HepG2 (cell line): ENCODE measurements at places on chromosomes 5 and 9. TPM values are rescaled to one million over a fixed set of nuclear protein-coding genes. Genes with fewer than 3 reads are reported as not detected.

DNA sequence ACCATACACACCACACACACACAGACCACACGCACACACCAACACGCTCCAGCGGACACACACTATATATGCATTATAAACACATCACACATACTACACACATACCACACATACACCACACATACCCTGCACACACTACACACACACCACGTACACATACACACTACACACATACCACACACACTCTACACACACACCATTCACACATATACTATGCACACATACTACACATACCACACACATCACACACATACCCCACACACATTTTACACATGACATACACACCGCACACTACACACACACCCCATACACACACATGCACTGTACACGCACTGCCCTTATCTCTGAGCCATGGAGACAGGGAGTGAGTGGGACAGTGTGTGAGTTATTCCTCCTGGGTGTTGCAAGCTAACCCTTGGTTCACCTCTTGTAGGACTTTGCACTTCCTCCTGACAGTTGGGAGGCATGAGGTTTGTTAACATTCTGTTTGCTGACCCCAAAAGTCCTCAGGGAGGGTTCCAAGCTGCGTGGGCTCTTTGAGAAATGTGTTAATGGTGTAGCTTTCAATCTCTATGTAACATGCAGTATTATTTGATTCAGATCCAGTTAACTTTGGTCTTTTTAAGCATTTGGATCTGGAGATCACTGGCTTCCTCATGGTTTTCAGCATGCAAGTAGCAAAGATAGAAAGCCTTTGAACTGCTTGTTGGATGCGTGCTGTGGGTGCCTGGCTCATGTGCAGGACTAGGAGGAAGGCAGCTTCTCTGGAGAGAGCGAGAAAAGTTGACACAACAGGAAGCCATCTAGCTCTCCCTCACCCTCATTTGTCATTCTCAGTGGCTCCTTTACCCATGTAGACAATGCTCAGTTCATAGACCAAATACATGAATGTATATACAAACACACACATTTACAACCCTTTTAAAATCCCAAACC lies 13.7 kb downstream of the IL31RA start:
- peaks cover 51% of the 10 kb centered on the region for H3K4me1 ChIP-seq
- peak; percentile 63 for DNase-seq
- no peak overlapping the region for H3K4me3 ChIP-seq
- no peaks in the 10 kb centered on the region for H3K27me3 ChIP-seq

DNA sequence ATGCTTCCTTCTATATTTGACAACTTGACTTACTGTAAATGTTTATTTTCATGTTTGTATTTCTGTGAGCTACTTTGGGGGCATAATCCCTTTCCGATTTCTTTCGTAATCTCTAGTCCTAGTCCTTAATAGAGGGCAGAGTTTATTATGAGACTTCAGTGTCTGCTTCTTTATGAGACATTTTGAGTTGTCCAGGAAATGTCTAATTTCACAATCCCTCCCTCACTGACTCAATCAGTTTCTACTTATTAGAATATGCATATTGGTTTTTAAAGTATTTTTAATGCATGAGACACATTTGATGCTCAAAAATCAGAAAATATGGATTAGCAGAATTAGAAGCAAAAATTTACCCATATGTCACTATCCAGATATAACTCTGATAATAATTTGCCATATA lies 160.9 kb downstream of the FOCAD start:
- no peak for DNase-seq
- no peaks in the 10 kb centered on the region for H3K27me3 ChIP-seq
- H3K36me3 ChIP-seq: no peaks in the 10 kb centered on the region
- no peaks in the 10 kb centered on the region for H3K4me1 ChIP-seq

GRCh38 chr5:134878403-134878802 lies 4.2 kb downstream of the TXNDC15 start:
- H3K4me1 ChIP-seq: peaks cover 36% of the 10 kb centered on the region
- H3K36me3 ChIP-seq: peaks cover 1% of the 10 kb centered on the region; the same call in 1 of the 2 replicates
- H3K27me3 ChIP-seq: no peaks in the 10 kb centered on the region
- no peak overlapping the region for H3K27ac ChIP-seq
- H3K4me3 ChIP-seq: no peak overlapping the region

DNA sequence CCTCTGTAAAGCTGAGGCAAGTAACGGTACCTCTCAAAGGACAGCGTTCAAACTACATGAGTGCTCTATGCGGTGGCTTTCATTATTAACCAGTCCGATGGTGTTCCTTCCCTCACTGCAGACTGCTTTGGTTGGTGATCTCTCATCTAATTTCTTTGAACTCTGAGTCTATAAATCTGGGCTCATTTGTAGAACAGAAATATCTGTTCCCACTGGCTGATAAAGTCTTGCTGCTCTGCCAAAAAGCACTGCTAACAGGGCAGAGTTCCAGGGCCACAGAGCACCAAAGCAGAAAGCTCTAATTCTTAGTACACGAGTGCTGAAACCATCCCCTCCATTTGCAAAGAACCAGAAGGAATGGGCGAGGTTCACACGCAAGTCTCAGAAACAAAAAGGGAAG lies 81.9 kb downstream of the MED27 start:
- no peak overlapping the region for H3K4me3 ChIP-seq
- H3K27ac ChIP-seq: no peak overlapping the region
- no peaks in the 10 kb centered on the region for H3K36me3 ChIP-seq

GRCh38 chr9:114072184-114073140 lies 5.6 kb downstream of the AMBP start:
- no peak overlapping the region for H3K27ac ChIP-seq
- H3K27me3 ChIP-seq: no peaks in the 10 kb centered on the region; the same call in 2 of the 3 replicates
- DNase-seq: no peak
- H3K4me3 ChIP-seq: no peak overlapping the region

GRCh38 chr5:88734983-88735382 lies 148.0 kb downstream of the MEF2C start:
- H3K4me3 ChIP-seq: no peak overlapping the region
- H3K27ac ChIP-seq: no peak overlapping the region
- H3K36me3 ChIP-seq: no peaks in the 10 kb centered on the region
- peaks cover 6% of the 10 kb centered on the region; the same call in 1 of the 3 replicates for H3K27me3 ChIP-seq
- H3K4me1 ChIP-seq: no peaks in the 10 kb centered on the region
- no peak for DNase-seq

- no peaks in the 10 kb centered on the region for H3K27me3 ChIP-seq
- DNase-seq: peak; percentile 93
- H3K4me1 ChIP-seq: peaks cover 81% of the 10 kb centered on the region
- H3K36me3 ChIP-seq: no peaks in the 10 kb centered on the region
Measured at GRCh38 chr9:93299418-93300174, 115.7 kb downstream of the WNK2 start.

DNA sequence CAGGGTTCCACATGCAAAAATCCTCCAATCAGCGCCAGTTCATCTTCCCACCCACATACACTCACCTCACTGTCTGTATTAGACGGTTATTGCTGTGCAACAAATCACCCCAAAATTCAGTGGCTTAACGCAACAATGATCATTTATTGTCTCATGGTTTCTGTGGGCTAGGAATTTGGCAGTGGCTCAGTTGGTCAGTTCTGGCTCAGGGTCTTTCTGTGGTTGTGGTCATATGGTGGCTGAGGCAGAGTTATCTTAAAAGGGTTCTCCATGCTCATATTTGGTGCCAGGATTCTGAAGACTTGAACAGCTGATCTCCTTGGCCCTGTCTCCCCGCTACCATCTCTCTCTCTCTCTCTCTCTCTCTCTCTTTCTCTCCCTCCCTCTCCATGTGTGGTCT lies 12.9 kb downstream of the ZNF618 start:
- H3K36me3 ChIP-seq: no peaks in the 10 kb centered on the region
- DNase-seq: no peak
- no peak overlapping the region for H3K4me3 ChIP-seq
- H3K27me3 ChIP-seq: no peaks in the 10 kb centered on the region
- no peaks in the 10 kb centered on the region for H3K4me1 ChIP-seq

- DNase-seq: no peak
- H3K4me3 ChIP-seq: no peak overlapping the region
- H3K27ac ChIP-seq: no peak overlapping the region
- H3K27me3 ChIP-seq: no peaks in the 10 kb centered on the region
- H3K4me1 ChIP-seq: no peaks in the 10 kb centered on the region
- no peaks in the 10 kb centered on the region for H3K36me3 ChIP-seq
Measured at GRCh38 chr5:54593779-54594178, 76.2 kb downstream of the SNX18 start.

DNA sequence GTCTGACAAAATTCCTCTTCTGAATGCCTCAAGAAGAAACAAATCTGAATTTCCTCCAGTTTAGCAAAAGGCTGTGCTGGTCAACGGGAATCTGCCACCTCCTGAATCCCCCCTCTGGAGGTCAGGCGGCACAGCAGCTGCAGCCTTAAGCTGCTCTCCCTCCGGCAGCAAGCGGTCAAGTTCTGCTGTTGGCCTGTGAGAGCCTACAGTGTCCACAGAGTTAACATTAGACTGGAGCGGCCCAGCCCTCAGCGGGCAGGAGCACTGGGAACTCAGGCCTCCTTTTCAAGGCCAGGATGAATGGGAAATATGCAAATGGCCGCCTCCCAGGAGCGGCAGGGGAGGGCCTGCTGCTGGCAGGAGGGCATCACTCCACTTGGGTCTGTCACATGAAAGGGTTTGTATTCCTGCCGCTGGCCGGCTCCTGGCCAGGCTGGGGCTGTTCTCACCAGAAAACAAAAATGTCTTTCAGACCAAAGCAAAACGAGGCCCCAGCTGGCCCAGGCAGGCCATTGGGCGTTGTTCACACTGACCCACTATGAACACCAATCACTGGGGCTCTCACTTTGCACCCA lies 8.2 kb downstream of the ACSL6 start:
- H3K27me3 ChIP-seq: no peaks in the 10 kb centered on the region; the same call in 2 of the 3 replicates
- no peaks in the 10 kb centered on the region for H3K36me3 ChIP-seq
- peaks cover 77% of the 10 kb centered on the region for H3K4me1 ChIP-seq
- H3K4me3 ChIP-seq: peak overlapping the region; percentile 42
- peak overlapping the region; percentile 95 for H3K27ac ChIP-seq
- DNase-seq: peak; percentile 94

- H3K4me1 ChIP-seq: peaks cover 37% of the 10 kb centered on the region
- peak overlapping the region; percentile 30 for H3K27ac ChIP-seq
- no peaks in the 10 kb centered on the region for H3K27me3 ChIP-seq
- peaks cover 8% of the 10 kb centered on the region for H3K36me3 ChIP-seq
Measured at GRCh38 chr9:136856079-136856476, 3.9 kb downstream of the MAMDC4 start.

DNA sequence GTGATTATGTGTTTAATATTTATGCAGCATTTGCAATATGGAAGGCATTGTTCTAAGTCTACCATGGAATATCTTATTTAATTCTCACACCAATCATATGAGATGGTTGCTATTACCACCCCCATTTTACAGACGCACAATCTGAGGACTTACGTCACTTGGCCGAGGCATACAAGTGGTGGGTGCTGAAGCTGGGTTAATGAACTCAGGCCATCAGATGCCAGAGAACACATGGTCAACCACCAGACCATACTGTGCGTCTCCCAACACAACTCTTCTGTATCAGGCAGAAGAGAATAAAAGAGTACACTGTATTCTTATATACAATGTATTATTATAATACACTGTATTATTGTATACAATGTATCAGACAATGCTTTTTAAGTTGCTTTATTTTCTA lies 59.5 kb downstream of the ZNF366 start:
- H3K4me1 ChIP-seq: no peaks in the 10 kb centered on the region
- no peak overlapping the region for H3K4me3 ChIP-seq
- peaks cover 2% of the 10 kb centered on the region; the same call in 1 of the 2 replicates for H3K27me3 ChIP-seq
- DNase-seq: no peak

- H3K4me3 ChIP-seq: no peak overlapping the region
- peak overlapping the region; percentile 71 for H3K27ac ChIP-seq
- no peaks in the 10 kb centered on the region for H3K27me3 ChIP-seq
- peaks cover 72% of the 10 kb centered on the region for H3K4me1 ChIP-seq
- no peak for DNase-seq
- no peaks in the 10 kb centered on the region; the same call in 1 of the 2 replicates for H3K36me3 ChIP-seq
Measured at GRCh38 chr5:173015192-173015591, 31.6 kb downstream of the ATP6V0E1 start.

DNA sequence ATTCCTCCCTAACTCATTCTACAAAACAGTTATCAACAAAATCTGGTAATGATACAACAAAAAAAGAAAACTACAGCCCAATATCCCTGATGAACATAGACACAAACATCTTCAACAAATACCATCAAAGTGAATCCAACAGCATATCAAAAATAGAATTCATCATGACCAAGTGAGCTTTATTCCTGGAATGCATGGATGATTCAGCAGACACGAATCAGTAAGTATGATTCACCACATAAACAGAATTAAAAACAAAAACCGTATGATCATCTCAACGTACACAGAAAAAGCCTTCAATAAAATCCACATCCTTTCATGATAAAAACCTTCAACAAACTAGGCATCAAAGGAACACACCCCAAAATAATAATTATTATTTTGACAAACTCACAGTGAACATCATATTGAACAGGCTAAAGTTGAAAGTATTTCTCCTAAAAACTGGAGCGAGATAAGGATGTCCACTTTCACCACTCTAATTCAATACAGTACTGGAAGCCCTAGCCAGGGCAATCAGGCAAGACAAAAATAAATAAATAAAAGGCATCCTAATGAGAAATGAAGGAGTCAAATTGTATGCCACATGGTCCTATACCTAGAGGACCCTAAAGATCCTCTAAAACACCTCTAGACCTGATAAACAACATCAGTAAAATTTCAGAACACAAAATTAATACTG lies 305.1 kb upstream of the RGMB start:
- no peaks in the 10 kb centered on the region for H3K27me3 ChIP-seq
- H3K27ac ChIP-seq: no peak overlapping the region
- no peak for DNase-seq

DNA sequence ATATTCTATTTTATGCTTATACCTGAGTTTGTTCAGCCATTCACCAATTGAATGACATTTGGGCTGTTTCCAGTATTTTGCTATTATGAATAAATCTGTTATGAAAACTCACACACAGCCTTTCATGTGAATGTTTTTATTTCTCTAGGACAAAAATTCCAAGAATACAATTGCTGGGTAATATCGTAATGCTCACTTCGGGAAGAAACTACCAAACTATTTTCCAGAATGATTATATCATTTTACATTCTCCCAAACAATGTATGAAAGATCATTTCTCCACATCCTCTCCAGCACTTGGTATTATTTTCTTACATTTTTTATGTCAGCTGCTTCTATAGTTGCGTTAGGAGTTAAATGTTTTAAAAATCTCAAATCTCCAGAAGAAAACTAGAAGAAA lies 58.3 kb upstream of the LHFPL2 start:
- no peak overlapping the region for H3K27ac ChIP-seq
- no peak for DNase-seq
- no peaks in the 10 kb centered on the region for H3K27me3 ChIP-seq
- H3K36me3 ChIP-seq: no peaks in the 10 kb centered on the region

GRCh38 chr9:121620325-121620673 lies 31.1 kb upstream of the DAB2IP start:
- no peak overlapping the region for H3K4me3 ChIP-seq
- no peak for DNase-seq
- H3K4me1 ChIP-seq: peaks cover 36% of the 10 kb centered on the region
- no peaks in the 10 kb centered on the region for H3K27me3 ChIP-seq
- no peak overlapping the region for H3K27ac ChIP-seq

GRCh38 chr9:97857606-97858392 lies 4.8 kb downstream of the FOXE1 start:
- H3K27me3 ChIP-seq: peaks cover 43% of the 10 kb centered on the region
- DNase-seq: no peak
- H3K36me3 ChIP-seq: no peaks in the 10 kb centered on the region
- H3K4me3 ChIP-seq: no peak overlapping the region
- no peak overlapping the region for H3K27ac ChIP-seq

Gene C8G
- 2.0 and 4.9 TPM in 2 replicates for total RNA-seq

Gene OGN
- total RNA-seq: not detected in 2 replicates

Gene MAMDC4
- total RNA-seq: 1.2 and 6.0 TPM in 2 replicates
